ENCODE measurements at places on chromosomes 3 and 15.

GRCh38 chr15:101070502-101071273 is 151.5 kb downstream of the LRRK1 start:
- no peak for DNase-seq

DNA sequence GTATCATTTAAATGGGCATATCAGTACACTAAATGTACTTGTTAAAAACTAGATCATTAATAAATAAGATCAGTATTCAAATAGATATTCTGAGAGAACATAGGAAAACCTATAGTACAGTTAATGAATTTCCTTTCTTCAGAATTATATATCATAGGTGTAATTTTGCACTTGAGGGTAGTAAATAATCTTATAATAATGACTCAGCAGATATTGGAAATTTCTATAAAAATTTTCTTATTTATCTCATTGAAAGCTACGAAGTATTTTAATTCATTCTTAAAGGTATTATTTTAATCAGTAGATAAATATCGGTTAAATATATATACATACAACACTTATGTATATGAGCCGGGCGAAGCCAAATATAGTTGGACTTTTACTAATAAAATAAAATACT is 300.9 kb upstream of the SOX2 start:
- DNase-seq, result no peak

DNA sequence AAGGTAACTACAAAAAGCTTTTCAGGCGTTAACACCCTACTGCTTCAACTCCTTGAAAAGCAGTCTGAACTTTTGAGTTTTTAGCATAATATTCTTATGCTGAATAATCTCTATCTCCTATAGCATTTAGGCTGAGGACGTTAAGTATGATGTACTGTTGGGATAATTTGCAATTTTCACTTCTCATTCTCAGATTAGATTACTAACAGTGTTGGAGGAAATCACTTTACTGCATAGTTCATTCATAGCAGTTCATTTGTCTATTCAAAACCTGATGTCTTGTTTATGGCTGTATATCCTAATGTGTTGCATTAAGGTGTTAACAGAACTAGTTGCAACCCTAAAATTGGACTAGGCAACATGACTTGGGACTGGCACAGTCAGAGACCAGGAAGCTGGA is 983.1 kb downstream of the FHIT start:
- no peak for DNase-seq

DNA sequence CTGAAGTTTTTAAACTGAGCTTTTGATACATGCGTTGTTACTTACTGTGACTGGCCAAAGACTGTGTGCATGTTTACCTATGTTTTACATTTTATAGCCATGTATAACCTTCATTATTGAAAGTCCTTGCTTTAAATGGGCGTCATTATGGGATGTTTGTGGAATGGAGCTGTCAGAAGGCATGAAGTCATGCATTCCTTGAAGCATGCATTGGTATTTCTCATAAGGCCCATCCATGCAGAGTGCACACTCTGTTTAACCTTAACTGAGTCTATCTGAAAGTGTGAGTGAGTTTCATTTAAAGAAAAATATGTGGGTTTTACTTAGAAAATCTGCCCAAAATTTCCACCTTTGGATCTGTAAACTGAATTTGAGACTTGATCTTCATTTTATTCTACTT is 51.1 kb downstream of the PSMD6 start:
- no peak for DNase-seq

GRCh38 chr15:33813891-33814290 is 154.4 kb upstream of the CHRM5 start:
- DNase-seq, result no peak

GRCh38 chr3:141049681-141050080 is 1.5 kb upstream of the SPSB4 start:
- no peak for DNase-seq

GRCh38 chr3:123395235-123395634 is 53.7 kb downstream of the ADCY5 start:
- DNase-seq, result no peak

DNA sequence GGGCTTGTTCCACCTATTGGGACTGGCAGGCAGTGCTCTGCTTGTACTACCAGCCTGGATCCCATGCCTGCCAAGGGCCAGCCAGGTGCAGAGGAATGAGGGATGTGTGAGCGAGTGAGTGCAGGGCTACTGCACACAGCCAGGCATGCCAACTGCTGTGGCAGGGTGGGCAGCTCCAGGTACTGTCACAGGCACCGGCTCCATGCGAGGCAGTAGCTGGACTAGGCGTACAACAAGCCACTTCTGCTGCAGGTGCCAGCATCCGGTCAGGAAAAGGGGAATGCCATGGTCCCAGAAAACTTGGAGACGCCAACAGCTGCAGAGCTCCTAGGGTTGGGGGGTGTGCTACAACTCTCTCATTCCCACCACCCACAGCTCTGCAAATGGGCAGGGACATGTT is 1356.7 kb downstream of the SI start:
- no peak for DNase-seq

- no peak for DNase-seq
These were observed 837.6 kb upstream of the DPPA4 start for GRCh38 chr3:110174908-110175307.

DNA sequence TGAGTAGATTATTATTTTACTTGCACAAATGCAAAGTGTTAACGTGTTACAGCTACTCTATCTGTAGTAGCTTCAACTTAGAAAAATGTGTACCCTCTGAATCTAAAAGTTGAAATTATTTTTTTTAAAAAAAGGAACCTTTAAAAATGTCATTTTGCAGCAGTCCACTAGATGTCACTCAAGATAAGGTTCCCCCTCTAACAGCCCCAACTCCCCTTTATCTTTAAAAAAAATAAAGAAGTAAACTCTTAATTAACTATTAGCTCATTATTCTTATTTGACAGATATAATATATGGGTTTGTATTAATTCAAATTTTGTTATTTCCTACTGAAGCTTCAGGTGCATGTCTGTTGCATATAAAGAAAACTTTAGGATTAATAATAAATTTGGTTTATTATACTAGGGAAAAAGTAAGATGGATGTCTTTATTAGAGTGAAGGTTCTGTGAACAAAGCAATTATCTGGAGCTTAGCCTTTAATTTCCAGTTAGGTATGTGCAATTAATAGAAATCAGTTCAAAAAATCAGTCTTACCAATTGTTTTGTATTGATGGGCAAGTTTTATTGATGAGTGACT is 288.5 kb downstream of the VGLL3 start:
- no peak for DNase-seq

GRCh38 chr3:161049683-161050248 is 55.4 kb downstream of the B3GALNT1 start:
- no peak for DNase-seq

DNA sequence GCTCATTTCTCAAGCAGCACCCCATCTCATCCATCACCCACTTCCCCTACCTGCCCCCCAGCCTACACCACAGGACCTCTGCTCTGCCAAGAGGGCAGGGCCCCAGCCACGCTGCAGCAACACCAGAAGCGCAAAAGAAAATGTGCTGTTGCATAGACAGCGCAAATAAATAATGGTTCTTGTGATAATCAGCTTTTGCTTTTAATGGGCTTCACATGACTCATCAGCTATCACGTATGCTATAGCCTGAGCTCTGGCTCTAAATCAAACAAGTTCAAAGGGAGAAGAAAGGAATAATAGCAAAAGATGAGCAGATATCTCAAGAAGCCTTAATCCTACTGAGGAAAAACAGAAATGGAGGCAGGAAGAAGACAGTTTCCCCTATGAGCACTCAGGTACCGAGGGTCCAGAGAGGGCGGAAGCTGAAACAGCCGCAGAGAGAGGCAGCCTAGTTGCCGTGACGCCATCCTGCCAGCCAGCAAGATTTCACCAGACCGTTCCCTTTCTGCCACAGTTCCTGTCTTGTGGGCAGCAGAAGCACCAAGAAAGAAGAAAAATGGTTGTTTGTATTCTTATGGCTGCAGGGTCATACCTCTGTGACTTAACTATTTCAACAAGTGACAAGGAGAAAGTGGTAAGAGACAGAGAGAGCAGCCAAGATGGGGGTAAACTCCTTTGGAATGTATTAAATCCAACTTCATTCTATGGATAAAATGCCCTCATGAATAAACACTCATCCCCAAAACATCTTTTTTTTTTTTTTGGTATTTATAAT is 22.0 kb downstream of the RAB27A start:
- peak; percentile 63 for DNase-seq

GRCh38 chr3:69433969-69434325 is 48.1 kb upstream of the FRMD4B start:
- no peak for DNase-seq

DNA sequence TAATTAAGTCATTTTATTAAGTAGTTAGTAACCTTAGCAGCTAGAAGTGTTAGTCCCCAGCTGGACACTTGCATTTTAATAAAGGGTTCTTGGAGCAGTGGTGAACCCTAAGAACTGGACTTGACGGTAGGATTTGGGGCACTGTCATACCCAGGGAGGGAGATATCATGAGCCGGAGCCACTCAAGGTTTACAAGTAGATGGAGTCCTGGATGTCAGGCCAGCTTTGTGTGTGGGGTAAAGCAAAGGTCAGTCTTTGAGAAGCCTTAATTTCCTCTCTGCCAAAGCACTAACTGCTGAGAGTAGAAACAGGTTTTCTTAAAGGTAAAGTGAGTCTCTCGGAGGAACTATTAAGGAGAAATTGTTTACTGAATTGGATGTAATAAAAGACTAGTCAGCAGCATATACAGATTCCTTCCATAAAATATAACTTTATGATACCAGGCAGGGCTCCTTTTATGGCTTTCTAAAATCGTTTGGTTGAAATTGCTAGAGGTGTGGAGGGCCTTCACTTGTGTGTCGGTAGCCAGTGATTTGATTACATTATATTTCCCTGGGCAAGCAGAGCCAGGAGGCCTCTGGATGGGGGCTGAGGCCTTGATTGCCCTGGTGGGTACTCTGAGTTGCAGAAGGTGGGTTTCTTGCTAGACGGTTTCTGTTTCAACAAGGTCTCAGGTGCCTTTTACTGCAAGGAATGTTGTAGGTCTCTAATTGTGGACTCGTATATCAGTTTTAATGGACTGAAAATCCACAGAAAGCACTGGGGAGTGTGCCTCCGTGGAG is 23.1 kb downstream of the SQOR start:
- no peak for DNase-seq
